Stimulated activated CD8-positive, alpha-beta memory T cell treated with anti-CD3 and anti-CD28 coated beads, Interleukin-12 subunit alpha, Interleukin-12 subunit beta, amount 100 ng/mL, for 4 hours (primary cell): ENCODE measurements at places on chromosomes 7 and 10.

GRCh38 chr7:33190688-33191304 is 61.4 kb downstream of the BBS9 start:
- DNase-seq: no peak

DNA sequence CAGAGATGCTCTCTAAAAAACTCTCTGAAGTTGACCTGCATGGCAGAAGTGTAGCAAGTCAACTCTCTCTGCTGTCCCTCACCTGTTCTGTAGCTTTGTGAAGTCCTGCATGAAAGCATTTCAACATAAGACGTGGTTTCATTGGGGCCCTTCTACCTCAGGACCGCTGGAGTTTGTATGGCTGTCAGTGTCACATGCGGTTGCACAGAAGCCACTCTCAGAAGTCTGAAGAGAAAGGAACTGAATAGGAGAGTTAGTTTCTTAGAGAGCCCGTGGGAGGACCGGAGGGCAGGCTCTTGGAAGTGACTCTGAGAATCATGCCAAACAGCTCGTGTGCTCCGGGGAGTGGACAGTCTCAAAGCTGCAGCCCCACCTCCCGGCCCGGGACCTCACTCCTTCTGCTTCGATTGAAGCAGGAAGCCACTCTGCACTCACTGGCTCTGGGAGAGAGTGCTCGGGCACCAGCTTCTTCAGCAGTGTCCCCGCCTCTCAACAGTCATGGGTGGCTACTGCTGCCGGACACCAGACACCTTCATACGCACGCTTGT is 486.7 kb downstream of the SDK1 start:
- no peak for DNase-seq

- DNase-seq: no peak
Measured at GRCh38 chr7:44729949-44730590, 18.6 kb upstream of the ZMIZ2 start.

DNA sequence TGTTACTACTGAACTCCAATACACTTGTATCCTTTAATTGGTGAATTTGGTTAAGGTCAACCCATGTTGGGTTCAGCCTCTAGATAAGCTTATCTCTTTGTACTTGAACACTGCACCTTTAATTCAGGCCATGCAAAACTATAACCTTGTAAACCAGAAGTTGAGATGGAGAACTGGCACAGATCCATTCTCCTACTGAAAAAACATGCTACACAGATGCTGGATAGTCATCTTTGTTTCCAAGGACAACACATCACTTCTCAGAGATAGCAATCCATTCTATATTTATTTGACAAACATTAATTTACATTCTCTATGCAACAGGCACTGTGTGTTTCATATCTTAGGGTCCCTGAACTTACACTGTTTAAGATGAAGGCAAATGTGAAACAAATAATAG is 2.9 kb upstream of the CDK14 start:
- DNase-seq: no peak

DNA sequence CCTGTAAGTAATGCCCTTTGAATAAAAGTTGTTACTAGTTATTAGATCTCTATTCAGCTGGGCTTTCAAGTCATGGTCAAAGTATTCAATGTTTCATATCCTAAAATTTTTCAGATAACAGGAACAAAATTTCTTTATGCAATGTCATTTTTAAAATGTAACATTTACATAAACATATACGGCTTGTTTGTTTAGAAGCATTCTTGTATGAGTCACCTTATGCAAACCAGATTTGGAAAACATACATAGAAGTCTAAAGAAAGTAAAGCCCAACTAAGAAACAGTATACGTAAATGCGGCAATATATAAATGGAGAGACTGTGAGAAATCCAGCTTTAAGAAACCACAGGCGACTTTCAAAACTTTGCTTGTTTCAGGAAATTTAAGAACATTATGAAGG is 10.5 kb downstream of the TMEM168 start:
- no peak for DNase-seq

DNA sequence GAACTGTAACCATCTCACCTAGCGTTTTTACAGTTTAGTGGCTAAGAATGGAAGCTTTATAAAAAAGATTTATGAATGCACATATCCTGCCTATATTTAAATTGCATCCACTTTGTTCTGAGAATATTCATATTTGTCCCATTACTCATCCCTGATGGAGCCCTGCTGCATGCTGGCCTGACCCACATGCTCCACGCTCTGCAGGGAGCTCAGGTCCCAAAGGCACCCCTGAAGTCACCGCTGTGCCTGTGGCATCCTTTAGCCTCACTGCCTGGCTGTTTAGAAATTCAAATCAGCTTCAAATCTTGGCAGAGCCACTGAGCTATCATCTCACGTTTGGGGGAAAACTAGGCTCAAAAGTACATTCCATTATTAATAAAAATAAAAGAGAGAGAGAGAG is 24.4 kb downstream of the C10orf90 start:
- no peak for DNase-seq

- DNase-seq: no peak
Measured at GRCh38 chr10:15346440-15347141, 24.5 kb downstream of the FAM171A1 start.
